ENCODE measurements at places on chromosomes 4 and X.

GRCh38 chr4:59122626-59123025 is 2012.4 kb upstream of the IGFBP7 start:
- no peak for DNase-seq

DNA sequence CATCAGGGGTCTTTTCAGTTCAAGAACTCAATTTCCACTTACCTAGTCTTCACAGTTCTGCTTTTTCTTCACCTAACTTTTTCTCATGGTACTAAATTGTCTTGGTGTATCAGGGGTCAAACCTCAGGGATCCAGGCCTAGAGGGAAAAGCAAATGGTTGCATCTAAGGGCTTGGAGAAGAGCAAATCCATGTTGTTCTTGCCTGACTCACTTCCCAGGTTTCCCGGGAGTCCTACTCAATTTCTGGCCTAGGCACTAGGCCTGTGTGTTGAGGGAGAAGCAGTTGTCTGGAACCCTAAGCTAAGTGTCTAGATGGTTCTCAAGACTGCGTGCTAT is 191.9 kb upstream of the STK26 start:
- no peak for DNase-seq

DNA sequence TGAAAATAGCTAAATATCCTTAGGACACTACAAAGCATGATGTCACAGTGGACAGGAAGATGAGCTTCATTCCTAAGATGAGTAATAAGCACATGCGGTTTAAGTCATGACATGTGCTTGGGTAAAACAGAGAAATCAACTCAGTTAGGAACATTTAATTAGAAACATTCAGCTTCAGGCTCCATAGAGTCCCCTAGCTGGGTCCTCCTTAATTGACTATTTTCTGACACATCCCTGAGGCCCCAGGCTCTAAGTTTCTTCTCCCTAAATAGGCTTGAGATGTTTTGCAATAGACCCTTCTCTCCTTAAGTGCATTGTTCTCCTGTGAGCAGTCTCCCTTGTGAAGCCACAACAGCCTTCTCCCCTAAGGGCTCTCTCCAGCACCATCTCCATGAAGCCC is 70.4 kb upstream of the ANXA3 start:
- DNase-seq, result peak; percentile 92

- DNase-seq, result peak; percentile 40
Measured at GRCh38 chr4:128718768-128719167, 90.7 kb upstream of the JADE1 start.

GRCh38 chrX:151085207-151085606 is 91.2 kb upstream of the GPR50 start:
- DNase-seq, result no peak

GRCh38 chr4:101019941-101020401 is 327.4 kb downstream of the PPP3CA start:
- no peak for DNase-seq

DNA sequence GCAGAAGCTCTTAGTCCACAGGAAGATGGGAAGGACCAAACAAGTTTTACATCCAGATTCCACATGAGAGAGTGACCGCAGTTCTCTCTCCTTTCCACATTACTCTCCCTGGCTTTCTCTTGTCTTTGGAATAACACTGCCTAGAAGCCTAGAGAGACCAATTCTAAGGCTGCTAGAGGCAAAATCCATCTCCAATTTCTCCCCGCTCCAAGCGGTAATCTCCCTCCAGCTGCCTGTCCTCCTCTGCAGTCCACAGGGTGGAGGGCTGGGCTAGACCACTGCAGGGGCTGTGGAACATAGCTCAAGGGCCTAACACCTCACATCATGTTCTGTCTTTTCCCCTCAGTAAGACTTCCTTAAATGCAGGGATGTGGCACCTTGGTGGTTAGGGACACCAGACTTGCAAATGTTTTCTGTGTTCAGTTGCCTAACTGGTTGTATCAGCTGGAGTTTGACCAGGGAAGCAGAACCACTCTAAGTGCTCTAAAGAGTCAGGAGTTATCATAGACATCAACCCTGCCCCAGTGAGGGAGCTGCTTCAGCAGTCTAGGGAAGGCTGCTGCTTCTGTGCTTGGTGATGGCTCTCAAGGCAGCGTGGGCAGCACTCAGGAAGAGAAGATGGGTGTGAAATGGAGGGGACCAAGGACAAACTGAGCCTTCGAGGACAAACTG is 423.1 kb downstream of the BCOR start:
- no peak for DNase-seq

GRCh38 chr4:57048590-57049304 is 61.4 kb downstream of the IGFBP7 start:
- no peak for DNase-seq

- no peak for DNase-seq
Measured at GRCh38 chr4:123522646-123523045, 126.1 kb downstream of the SPRY1 start.

GRCh38 chr4:26866781-26867180 is 6.1 kb downstream of the STIM2 start:
- no peak for DNase-seq

- no peak for DNase-seq
Measured at GRCh38 chr4:98570151-98570797, 88.1 kb downstream of the TSPAN5 start.

DNA sequence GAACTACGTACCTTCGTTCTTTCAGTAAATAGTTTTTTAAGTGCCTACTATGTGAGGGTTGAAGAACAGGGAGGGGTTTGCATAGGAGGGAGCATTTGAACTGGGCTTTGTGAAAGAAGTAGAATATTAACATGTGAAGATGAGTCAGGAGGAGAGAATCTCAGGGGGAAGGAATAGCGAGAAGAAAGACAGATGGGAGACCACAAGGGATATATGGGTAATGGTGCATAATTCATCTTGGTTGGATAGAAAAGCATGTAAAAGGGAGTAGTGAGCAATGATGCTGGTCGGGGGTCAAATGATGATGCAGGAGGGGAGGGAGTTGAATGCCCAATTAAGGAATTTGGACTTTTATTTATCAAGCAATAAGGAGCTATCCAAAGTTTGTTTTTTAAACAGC is 52.7 kb downstream of the TMEM164 start:
- DNase-seq, result no peak

DNA sequence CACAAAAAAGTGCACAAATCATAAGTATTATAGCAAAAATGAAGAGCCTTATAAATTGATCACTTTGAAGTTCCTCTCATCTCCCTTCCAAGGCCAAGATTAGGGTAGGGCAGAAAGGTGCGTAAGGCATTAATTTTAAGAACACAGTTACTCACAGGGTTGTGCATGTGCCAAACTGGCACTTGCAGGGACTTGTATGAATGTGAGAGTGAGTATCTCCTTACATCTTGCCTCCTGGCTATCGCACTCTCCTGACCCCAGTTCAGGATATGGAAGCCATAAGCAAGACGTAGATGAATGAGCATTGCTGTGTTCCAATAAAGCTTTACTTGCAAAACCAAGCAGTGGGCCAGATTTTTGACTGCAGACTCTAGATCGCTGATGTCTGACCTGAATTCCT is 510.1 kb upstream of the AADAT start:
- no peak for DNase-seq

DNA sequence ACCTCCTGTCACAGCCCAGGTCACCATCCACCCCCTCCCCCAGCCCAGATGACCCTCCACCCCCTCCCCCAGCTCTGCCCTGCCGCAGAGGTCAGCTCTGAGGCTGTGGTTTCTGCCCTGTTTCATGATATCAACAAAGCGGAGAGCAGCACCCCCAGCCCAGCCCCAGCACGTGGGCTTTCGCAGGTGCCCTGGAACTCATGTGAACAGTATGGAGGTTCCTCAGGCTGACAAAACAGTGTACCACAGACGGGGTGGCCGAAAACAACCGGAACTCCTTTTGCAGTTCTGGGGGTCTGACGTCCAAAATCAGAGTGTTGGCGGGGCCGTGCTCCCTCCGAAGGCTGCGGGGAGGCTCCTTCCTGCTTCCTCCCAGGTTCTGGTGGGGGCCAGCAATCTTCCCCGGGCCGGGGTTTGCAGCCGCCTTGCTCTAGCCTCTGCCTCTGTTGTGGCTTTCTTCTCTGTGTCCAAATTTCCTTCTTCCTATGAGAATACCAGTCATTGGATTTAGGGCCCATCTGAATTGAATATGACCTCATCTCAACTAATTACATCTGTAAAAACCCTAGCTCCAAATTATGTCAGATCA is 7.9 kb upstream of the PSAPL1 start:
- no peak for DNase-seq

- DNase-seq, result no peak
Measured at GRCh38 chrX:9160698-9161329, 126.9 kb upstream of the FAM9B start.

GRCh38 chrX:102008901-102009300 is 77.1 kb upstream of the ZMAT1 start:
- DNase-seq, result no peak

DNA sequence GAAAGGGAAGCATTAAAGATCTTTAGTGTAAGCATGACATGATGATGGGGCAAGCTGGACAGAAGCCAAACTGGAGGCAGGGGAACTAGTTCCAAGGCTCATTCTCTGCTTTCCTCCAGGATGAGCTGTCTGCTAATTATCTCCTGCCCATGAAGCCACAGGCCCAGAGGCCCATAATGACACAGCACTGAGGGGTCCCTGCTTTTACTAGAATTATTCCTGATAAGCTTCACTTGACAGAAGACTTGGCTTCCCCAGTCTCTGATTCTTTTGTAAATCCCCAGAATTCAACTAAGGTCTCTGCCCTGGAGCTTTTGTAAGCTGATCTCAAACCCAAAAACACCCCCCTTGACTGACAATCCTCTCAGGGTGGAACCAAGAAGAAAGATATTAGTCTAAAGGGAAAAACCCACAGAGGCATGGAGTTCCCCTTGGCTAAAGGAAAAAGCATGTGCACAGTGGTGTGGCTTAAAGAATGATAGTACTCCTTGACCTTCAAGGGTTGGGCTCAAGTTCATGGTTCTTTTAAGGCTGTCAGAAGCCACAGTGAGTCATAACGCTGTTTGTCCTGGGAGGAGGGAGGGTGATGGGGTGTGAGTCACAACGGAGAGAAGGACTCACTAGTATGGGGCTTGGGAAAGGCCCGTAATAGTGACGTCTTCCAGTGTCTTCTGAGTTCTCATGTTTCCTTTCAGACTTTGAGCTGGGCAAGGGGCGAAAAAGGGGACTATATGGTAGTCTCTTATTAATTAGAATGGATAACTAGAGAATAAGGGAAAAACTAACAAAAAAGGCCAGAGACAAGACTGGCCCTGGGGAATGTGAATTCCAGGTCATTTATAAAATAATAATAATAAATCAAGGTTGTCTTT is 146.0 kb upstream of the CPEB2 start:
- peak; percentile 93 for DNase-seq

DNA sequence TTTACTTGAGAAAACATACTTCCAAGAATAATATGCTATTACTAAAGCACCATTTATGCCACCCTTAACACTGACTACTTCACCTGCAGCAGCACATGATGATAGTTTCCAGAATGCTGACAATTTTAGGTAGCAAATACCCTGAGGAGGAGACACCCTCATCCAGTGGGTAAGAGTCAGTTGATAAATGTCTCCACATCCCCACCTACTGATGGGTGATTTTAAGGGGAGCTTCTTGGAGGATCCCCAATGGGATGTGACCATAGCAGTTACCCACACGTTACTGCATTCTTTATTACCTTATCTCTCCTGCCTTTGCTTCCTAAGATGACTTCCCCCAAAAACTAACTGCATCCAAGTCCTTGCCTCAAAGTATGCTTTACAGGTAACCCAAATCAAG is 131.2 kb upstream of the SMARCAD1 start:
- no peak for DNase-seq

GRCh38 chr4:70892086-70892769 is 9.9 kb upstream of the MOB1B start:
- no peak for DNase-seq

- peak; percentile 61 for DNase-seq
Measured at GRCh38 chr4:76301068-76301774, 5.3 kb upstream of the STBD1 start.

GRCh38 chrX:19544693-19545305 is 29.5 kb upstream of the MAP3K15 start:
- peak; percentile 31 for DNase-seq

GRCh38 chr4:22512306-22512705 is 3.6 kb downstream of the ADGRA3 start:
- DNase-seq, result no peak

DNA sequence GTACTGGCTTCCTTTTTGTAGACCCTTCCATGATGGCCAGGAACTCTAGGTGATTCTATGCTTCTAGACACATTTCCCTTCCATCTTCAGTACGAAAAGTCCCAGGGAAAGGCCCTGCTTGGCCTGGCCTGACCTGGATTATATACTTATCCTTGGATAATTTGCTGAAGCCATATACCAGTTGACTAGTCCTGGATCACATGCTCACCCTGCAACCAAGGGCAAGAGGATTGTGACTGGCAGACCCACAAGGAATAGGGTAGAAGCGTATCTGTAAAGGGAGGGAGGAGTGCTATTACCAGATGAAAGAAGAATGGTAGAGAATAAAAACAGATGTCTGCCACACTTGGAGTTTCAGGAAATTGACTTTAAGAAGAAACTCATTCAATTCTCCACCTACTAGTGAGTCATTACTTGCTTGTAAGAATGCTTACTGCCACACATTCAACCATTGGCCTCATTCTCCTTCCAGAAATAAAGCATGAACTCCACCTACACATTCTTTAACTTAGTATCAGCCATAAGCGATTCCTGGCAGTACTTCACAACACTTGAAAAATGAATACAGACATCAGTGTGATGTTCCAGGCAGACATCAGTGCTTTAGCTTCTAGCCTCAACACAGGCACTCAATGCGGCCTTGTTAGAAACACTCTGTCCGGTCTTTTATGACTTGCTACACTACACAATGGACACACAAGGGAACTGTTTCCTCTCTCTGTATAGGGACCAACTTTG is 141.8 kb downstream of the CBR4 start:
- DNase-seq, result no peak

DNA sequence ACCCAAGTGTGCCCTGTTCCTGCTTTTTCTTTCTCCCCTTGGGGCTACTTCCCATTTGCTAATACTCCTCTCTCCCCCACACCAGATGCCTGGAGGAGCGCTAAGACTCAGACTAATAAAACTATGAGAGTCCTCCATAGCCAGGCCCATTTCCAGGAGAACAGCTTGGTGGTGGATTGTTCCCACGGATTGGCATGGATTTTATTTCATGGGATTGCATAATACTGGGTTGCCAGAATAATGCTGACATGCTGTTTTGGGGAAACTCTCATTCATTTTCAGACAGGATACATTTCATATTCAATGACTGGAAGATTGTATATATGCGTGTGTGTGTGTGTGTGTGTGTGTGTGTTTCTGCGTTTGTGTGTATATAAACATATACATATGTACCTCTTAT is 447.5 kb upstream of the PITX2 start:
- DNase-seq, result no peak

GRCh38 chr4:106323119-106323518 is 6.8 kb downstream of the AIMP1 start:
- no peak for DNase-seq

DNA sequence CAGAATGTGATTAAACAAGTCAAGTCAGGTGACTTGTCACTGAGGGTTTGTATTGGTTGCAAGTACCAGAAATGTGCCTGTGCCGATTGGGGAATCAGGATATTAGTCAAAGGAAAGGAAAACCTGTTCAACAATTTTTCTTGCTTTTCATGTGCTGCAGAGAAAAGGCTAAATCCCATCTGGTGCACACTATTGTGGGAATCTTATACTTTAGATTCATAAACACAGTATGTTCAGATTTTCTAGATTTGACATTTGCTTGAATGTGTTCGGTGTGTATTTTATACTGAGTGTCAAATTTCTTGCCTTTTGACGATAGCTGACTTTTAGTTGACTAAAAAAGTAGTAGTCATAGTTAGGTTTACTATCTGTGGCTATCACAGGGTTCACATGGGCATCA is 37.6 kb downstream of the GAB1 start:
- DNase-seq, result no peak
